ENCODE measurements at places on chromosomes 5 and 9.

- H3K27ac ChIP-seq = no peak overlapping the region
- DNase-seq = no peak
- no peaks in the 10 kb centered on the region for H3K27me3 ChIP-seq
- H3K4me1 ChIP-seq = no peaks in the 10 kb centered on the region
- no peak overlapping the region for H3K4me3 ChIP-seq
- no peaks in the 10 kb centered on the region for H3K36me3 ChIP-seq
Observed at GRCh38 chr5:107724642-107725041, 53.9 kb upstream of the EFNA5 start.

GRCh38 chr5:159712672-159713071, 203.6 kb upstream of the ADRA1B start:
- no peak overlapping the region for H3K4me3 ChIP-seq
- no peak for DNase-seq
- H3K4me1 ChIP-seq = no peaks in the 10 kb centered on the region
- peaks cover 6% of the 10 kb centered on the region for H3K27me3 ChIP-seq
- H3K36me3 ChIP-seq = no peaks in the 10 kb centered on the region

DNA sequence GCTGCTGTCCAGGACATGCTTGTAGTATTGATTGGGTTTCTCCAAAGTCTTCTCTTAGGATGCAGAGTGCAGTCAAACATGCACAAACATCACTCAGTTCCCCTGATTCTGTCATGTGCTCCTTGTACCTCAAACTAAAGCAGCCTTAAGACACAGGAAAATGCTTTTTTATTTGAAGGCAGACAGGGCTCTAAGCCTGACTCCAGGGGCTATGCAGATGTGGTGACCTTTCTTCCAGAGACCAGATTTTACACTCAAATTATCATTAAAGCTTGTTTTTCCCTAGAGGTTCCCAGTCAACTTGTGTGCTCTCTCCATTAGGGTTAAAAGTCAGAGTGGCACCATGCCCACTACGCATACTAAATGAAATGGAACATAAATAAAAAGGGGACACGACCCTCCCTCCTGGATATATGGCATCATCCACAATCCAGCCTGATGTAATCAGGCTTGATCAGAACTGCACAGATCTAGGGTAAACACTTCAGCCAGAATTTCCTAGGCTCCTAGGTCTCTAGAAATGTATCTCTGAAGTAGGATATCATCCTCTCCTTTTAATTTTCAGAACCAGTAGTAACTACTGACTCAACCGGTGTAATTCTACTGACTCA, 771.1 kb downstream of the NR2F1-AS1 start:
- no peak overlapping the region for H3K27ac ChIP-seq
- no peaks in the 10 kb centered on the region for H3K36me3 ChIP-seq
- DNase-seq = no peak
- H3K27me3 ChIP-seq = no peaks in the 10 kb centered on the region

DNA sequence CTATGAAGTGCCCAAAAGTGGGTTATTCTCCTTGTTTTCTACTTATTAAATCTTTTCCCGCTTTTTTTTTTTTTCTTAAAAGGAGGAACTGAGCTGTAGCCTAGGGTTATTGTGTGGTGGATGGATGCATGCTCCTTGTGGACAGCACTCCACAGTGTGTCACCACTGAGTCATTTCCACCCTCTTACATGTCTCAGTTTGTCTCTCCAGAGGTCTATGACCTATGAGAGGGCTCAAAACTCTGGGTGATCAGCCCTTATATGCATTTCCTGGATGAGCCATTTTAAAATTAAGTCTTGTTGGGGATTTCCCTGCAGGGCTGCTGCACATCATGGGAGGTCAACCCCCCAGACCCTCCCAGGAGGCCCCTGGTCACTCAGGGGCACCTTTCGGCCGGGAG, 102.2 kb upstream of the MOCS2 start:
- DNase-seq = no peak
- no peak overlapping the region for H3K27ac ChIP-seq
- H3K4me1 ChIP-seq = peaks cover under 1% of the 10 kb centered on the region

GRCh38 chr5:151675611-151676313, 11.0 kb downstream of the SPARC start:
- DNase-seq = no peak
- no peak overlapping the region for H3K4me3 ChIP-seq
- H3K4me1 ChIP-seq = peaks cover 3% of the 10 kb centered on the region
- H3K27ac ChIP-seq = no peak overlapping the region
- H3K27me3 ChIP-seq = peaks cover 6% of the 10 kb centered on the region
- H3K36me3 ChIP-seq = no peaks in the 10 kb centered on the region

GRCh38 chr9:127865645-127866464, 11.4 kb upstream of the ENG start:
- H3K27me3 ChIP-seq = no peaks in the 10 kb centered on the region
- no peak overlapping the region for H3K4me3 ChIP-seq
- peaks cover 2% of the 10 kb centered on the region for H3K36me3 ChIP-seq
- peaks cover 41% of the 10 kb centered on the region for H3K4me1 ChIP-seq
- peak; percentile 63 for DNase-seq
- H3K27ac ChIP-seq = peak overlapping the region; percentile 80

- no peak overlapping the region for H3K27ac ChIP-seq
- H3K4me3 ChIP-seq = no peak overlapping the region
Observed at GRCh38 chr5:64532212-64532611, 26.4 kb downstream of the RGS7BP start.

GRCh38 chr5:180341595-180341994, 11.5 kb downstream of the GFPT2 start:
- H3K36me3 ChIP-seq = no peaks in the 10 kb centered on the region
- no peak overlapping the region for H3K4me3 ChIP-seq
- no peaks in the 10 kb centered on the region for H3K4me1 ChIP-seq
- H3K27me3 ChIP-seq = peaks cover 10% of the 10 kb centered on the region
- H3K27ac ChIP-seq = no peak overlapping the region

DNA sequence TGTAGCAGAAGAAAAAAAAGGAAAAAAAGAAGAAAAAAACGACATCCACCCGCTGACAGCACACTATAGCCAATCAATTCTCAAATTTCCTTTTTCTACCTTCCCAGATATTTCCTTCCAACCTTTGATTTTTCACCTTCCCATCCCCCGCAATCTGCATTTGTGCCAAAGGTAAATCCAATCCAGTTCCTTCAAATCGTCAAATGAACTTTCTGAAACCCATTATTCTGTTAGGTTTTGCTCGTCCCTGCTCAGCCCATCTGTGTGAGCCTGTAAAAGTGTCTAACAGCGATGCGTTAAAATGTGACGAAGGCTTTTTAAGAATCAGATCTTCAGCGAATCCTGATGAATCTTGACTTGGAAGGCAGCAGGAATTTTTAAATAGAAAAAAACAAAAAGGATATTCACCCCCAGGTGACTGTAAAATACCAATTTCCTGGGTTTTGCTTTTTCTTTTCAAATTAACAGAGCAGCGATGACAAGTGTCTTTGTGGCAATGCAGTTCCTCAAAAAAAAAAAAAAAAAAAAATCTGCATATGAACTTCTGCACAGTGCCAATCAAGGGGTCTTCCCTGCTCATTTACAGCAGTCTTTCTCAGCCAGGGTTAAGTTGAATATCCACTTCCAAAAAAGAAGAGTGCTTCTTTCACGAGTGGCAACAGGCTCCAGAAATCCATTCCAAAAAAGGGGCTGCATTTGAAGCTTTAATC, 367 bp upstream of the SHC3 start:
- H3K4me1 ChIP-seq = peaks cover 15% of the 10 kb centered on the region
- peak overlapping the region; percentile 29 for H3K4me3 ChIP-seq
- no peak overlapping the region for H3K27ac ChIP-seq
- no peak for DNase-seq
- peaks cover 2% of the 10 kb centered on the region for H3K36me3 ChIP-seq

GRCh38 chr9:126750941-126751725, 53.7 kb upstream of the ZBTB43 start:
- peaks cover 22% of the 10 kb centered on the region for H3K4me1 ChIP-seq
- H3K36me3 ChIP-seq = no peaks in the 10 kb centered on the region
- DNase-seq = no peak
- no peak overlapping the region for H3K4me3 ChIP-seq
- peaks cover 26% of the 10 kb centered on the region for H3K27me3 ChIP-seq
- H3K27ac ChIP-seq = no peak overlapping the region

- no peak for DNase-seq
- H3K27ac ChIP-seq = no peak overlapping the region
- H3K4me3 ChIP-seq = no peak overlapping the region
- no peaks in the 10 kb centered on the region for H3K27me3 ChIP-seq
- H3K4me1 ChIP-seq = no peaks in the 10 kb centered on the region
Observed at GRCh38 chr9:123483191-123483803, 127.3 kb downstream of the CRB2 start.

- H3K4me1 ChIP-seq = no peaks in the 10 kb centered on the region
- no peaks in the 10 kb centered on the region for H3K27me3 ChIP-seq
- DNase-seq = no peak
- H3K27ac ChIP-seq = no peak overlapping the region
- no peaks in the 10 kb centered on the region for H3K36me3 ChIP-seq
Observed at GRCh38 chr9:127336506-127337352, 60.2 kb upstream of the SLC2A8 start.

DNA sequence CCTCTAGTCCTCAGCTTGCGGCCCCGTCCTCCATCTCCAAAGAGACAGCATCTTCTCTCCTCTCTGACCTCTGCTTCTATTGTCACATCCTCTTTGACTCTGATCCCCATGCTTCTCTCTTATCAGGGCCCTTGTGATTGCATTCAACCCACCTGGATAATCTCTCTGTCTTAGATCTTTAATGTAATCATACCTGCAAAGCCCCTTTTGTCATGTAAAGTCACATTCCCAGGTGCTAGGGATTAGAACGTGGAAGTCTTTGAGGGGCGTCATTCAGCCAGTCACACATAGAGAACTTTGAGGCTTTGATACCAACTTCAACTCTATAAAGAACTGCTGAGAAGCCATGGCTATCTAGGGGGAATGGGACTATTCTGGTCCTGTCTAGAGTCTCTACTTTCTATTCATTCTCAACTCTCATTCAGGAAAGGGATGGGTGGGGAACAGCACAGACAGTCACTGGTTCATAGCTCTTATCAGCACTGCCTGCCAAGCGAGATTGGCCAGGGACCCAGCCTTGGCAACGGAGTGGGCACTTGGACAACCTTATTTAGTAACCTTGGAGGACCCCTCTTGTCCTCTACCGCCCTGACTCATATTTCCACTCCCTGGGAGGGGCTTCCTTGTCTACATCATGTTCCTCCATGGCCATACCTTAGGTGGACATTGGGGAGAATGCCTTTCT, 29.0 kb downstream of the TAS2R1 start:
- no peaks in the 10 kb centered on the region for H3K27me3 ChIP-seq
- no peak overlapping the region for H3K4me3 ChIP-seq
- H3K36me3 ChIP-seq = no peaks in the 10 kb centered on the region
- H3K4me1 ChIP-seq = no peaks in the 10 kb centered on the region
- no peak overlapping the region for H3K27ac ChIP-seq

GRCh38 chr5:52013523-52013922, 630.3 kb downstream of the ISL1 start:
- H3K27me3 ChIP-seq = no peaks in the 10 kb centered on the region
- H3K36me3 ChIP-seq = no peaks in the 10 kb centered on the region
- H3K4me3 ChIP-seq = no peak overlapping the region

DNA sequence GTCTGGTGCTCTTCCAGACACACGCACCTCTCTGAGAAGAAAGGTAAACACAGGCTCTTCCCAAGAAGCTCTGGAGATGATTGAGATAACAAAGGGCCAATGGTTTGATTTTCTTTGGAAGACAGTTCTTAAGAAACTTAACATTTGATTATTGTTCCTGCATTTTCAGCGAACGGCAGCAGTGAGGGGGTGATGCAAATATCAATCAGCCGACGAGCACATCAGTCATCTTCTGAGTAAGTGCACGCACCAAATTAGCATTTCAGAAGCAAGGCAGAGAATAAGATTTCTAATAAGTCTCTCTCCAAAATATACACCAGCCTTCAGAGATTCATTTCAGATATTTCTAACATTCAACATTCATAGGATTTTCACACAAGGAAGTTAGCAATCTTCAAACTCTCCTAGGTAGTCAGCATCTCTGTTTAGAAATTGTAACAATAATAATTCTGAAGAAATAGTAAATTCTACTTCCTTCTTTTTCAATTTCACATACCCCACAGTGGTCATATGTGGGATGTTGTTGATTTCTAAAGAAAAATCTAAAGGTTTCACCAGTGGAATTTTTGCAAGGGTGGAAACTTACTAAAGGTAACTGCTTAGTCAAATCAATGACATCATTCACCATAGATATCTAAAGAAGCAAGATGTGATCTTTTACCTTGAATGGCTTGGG, 250.3 kb downstream of the SEC61B start:
- H3K36me3 ChIP-seq = no peaks in the 10 kb centered on the region
- peaks cover 43% of the 10 kb centered on the region for H3K27me3 ChIP-seq
- no peak overlapping the region for H3K27ac ChIP-seq
- H3K4me1 ChIP-seq = no peaks in the 10 kb centered on the region

- no peak for DNase-seq
- H3K4me3 ChIP-seq = no peak overlapping the region
- no peaks in the 10 kb centered on the region for H3K4me1 ChIP-seq
- no peak overlapping the region for H3K27ac ChIP-seq
Observed at GRCh38 chr9:26516773-26517343, 375.7 kb downstream of the CAAP1 start.

DNA sequence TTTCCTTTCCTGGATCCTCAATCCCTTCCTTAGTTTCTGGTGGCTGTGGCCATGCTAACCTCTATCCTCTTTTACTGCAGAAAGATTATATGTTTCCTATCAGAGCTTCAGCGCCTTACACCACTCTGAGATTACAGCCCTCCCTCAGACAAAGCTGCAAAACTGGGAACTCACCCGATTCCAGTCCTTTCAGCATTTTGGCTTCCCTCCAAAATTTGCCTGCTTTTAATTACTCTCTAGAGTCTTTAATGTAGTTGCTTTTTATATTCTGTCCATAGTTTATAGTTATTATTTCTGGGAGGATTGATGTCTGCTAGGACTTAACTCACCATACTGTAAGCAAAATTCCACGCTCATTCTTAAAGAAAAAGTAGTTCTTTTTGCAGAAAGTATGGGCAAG, 110.2 kb downstream of the NSG2 start:
- peaks cover 2% of the 10 kb centered on the region for H3K27me3 ChIP-seq
- H3K36me3 ChIP-seq = no peaks in the 10 kb centered on the region
- H3K4me1 ChIP-seq = no peaks in the 10 kb centered on the region
- no peak for DNase-seq
- no peak overlapping the region for H3K27ac ChIP-seq

GRCh38 chr5:93607367-93608258, 24.6 kb downstream of the NR2F1 start:
- no peak overlapping the region for H3K27ac ChIP-seq
- DNase-seq = peak; percentile 55
- H3K27me3 ChIP-seq = peaks cover 82% of the 10 kb centered on the region
- H3K4me3 ChIP-seq = no peak overlapping the region

GRCh38 chr9:100099722-100100042, 639 bp downstream of the INVS start:
- DNase-seq = peak; percentile 44
- H3K4me1 ChIP-seq = peaks cover 23% of the 10 kb centered on the region
- H3K4me3 ChIP-seq = peak overlapping the region; percentile 99
- peak overlapping the region; percentile 95 for H3K27ac ChIP-seq
- H3K27me3 ChIP-seq = no peaks in the 10 kb centered on the region

DNA sequence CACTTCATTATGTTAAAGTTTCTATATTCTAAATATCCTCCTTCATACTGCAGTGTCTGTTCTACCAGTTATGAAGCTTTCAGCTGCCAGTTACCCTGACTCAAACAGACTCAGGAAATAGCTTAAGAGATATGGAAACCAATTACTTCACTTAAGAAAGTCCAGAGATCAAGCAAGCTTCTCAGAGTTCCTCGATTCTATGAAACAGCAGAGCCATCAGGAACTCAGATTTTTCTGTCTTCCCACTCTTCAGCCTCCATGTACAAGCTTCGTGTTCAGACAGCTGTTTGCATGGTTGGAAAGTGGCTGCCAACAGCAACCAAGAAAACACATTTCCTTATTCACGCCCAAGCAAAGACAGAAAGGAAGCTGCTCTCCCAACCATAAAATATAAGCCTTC, 216.1 kb downstream of the ACTL7B start:
- no peaks in the 10 kb centered on the region for H3K4me1 ChIP-seq

All from activated CD8-positive, alpha-beta memory T cell treated with anti-CD3 and anti-CD28 coated beads, Interleukin-2, amount 10 ng/mL, durations not matched to agents 7 days and 5 days (primary cell).